ENCODE measurements at places on chromosomes 2 and 18.
A peak's percentile ranks its signal among the peaks of the same experiment; 100 is the strongest.

- no peaks in the 10 kb centered on the region for H3K36me3 ChIP-seq
- no peak for DNase-seq
- H3K4me1 ChIP-seq, result no peaks in the 10 kb centered on the region
- no peaks in the 10 kb centered on the region for H3K27me3 ChIP-seq
These were observed 331.4 kb upstream of the NETO1 start for GRCh38 chr18:73199151-73199550.

DNA sequence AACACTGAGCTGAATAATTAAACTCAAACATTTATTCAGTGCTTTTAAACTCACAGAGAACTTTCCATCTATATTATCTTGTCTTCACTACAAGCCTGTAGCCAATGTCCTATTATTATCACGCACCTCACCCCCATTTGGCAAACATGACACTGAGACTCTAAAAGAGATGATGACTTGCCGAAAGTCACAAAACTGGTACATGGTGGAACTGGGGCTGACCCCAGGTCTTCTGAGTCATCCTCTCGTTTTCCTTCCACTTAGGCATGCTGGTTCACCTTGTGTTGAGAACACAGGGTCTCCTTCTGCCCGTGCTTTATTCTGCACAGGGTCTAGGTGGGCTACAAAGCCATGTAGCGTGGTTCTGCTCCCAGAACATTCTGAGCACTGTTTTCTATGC, 230.0 kb upstream of the MGAT5 start:
- no peaks in the 10 kb centered on the region for H3K27me3 ChIP-seq
- no peak overlapping the region for H3K27ac ChIP-seq
- H3K4me1 ChIP-seq, result no peaks in the 10 kb centered on the region
- DNase-seq, result no peak

GRCh38 chr2:121478996-121479745, 51.5 kb upstream of the RNU4ATAC start:
- H3K27me3 ChIP-seq, result no peaks in the 10 kb centered on the region
- H3K36me3 ChIP-seq, result no peaks in the 10 kb centered on the region
- H3K4me1 ChIP-seq, result no peaks in the 10 kb centered on the region
- H3K4me3 ChIP-seq, result no peak overlapping the region

GRCh38 chr2:239369631-239370161, 31.1 kb downstream of the HDAC4 start:
- H3K4me3 ChIP-seq, result no peak overlapping the region
- DNase-seq, result no peak
- no peak overlapping the region for H3K27ac ChIP-seq
- no peaks in the 10 kb centered on the region for H3K4me1 ChIP-seq
- no peaks in the 10 kb centered on the region for H3K27me3 ChIP-seq
- H3K36me3 ChIP-seq, result peaks cover 3% of the 10 kb centered on the region

DNA sequence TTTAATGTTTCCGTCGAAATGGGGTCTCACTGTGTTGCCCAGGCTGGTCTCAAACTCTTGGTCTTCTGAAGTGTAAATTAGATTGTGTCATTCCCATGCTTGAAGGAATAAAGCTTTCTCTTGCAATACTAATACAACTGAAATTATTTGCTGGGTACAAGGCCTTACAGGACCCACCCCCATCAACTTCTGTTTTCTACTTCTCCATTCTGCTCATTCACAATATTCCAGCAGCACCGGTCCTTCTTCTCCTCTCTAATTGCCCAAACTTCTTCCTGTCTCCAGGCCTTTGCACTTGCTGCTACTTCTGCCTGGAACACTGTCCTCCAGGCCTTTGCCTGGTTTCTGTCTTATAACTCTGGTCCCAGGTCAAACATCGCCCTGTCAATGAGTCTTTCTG, 73.8 kb downstream of the APOB start:
- no peak overlapping the region for H3K4me3 ChIP-seq
- H3K27ac ChIP-seq, result no peak overlapping the region
- no peak for DNase-seq
- H3K4me1 ChIP-seq, result no peaks in the 10 kb centered on the region

- peak; percentile 77 for DNase-seq
- no peaks in the 10 kb centered on the region for H3K27me3 ChIP-seq
- peaks cover 24% of the 10 kb centered on the region for H3K4me1 ChIP-seq
- H3K27ac ChIP-seq, result peak within 1 kb of the TSS; percentile 81
- H3K36me3 ChIP-seq, result no peaks in the 10 kb centered on the region
- peak within 1 kb of the TSS; percentile 48 for H3K4me3 ChIP-seq
These were observed at the start of gene TNS1 for GRCh38 chr2:218002845-218003180. Gene TNS1, minus strand, starts transcription at chr2:218002995. Its CDS starts 123 bp downstream, at chr2:218002872.

Data from right atrium auricular region (tissue), 2 donors.